ENCODE measurements at places on chromosomes 16 and 17.

DNA sequence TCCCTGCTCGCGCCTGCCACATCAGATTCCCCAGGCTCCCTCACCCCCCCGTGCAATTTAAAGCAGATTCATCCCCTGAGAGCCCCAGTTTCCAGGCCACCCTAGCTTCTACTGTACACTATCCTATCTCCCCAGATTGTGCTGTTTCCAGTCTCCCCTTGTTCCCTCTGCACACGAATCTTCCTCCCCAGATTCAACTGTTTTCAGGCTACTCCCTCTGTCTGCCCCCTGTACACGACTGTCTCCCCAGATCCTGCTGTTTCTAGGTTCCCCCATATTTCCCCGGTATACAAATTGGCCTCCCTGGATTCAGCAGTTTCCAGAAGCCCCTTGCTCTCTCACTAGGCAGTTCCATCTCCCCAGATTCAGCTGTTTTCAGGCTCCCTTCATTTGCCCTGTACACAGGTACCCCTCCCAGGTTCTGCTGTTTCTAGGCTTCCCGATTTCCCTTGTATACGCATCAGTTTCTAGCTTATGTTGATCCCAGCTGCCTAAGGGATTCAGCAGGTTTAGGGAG lies 22.9 kb downstream of the COPZ2 start:
- no peak for DNase-seq

GRCh38 chr16:88507231-88507743 lies 54.2 kb downstream of the ZFPM1 start:
- DNase-seq = no peak

GRCh38 chr16:54031107-54031760 lies 255.4 kb downstream of the IRX3 start:
- no peak for DNase-seq

DNA sequence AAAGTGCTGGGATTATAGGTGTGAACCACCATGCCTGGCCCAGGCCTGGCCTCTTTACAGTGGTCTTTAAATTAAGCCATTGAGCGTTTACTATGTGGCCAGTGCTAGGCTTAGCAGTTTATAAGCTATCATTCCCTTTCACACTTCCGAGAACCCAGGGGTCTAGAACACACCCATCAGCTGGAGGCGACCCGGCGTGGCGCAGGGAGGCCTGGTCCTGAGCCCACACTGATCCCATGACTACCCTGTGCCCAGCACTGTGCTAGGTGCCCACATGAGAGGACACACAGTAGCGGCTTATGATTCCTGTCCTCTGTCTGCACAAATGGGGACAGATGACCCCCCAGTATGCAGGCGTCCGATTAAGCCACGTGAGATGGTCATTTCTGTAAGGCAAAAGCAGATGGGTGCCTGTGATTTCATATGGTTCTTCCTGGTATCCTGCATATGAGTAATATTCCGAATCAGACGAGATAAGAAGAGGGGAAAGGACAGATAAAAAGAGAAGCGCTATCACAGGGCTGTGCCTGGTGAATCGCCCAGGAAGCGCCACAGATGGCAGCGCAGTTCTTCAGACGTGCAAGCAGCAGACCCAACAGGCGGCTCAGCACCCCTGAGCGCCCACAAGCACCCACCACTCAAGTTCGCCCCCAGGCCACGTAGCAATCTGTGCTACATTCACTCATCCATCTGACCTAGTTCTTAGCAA lies 5.3 kb downstream of the OSGIN1 start:
- no peak for DNase-seq

All from lower leg skin (tissue), 4 donors.